ENCODE measurements at places on chromosomes 16 and 17.

DNA sequence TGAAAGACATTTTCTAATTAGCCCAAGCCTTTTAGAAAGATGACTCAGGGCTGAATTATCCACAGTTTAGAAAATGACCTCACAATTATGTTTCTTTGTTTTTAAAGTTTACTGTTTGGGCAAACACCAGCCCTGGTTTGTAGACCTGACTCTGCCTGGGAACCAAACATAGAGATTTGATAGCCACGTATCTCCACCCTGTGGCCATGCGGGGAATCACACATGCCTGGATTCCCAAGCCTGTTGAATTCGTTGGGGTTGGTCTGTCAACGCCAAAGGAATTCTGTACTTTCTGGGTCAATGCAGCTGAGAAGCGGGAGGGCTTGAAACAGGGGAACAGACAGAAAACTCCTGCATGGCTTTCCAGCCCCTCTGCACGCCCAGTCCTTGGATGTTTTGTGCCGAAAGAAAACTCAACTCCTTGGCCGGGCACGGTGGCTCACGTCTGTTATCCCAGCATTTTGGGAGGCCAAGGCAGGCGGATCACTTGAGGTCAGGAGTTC, 26.9 kb downstream of the CD300A start:
- DNase-seq: no peak

DNA sequence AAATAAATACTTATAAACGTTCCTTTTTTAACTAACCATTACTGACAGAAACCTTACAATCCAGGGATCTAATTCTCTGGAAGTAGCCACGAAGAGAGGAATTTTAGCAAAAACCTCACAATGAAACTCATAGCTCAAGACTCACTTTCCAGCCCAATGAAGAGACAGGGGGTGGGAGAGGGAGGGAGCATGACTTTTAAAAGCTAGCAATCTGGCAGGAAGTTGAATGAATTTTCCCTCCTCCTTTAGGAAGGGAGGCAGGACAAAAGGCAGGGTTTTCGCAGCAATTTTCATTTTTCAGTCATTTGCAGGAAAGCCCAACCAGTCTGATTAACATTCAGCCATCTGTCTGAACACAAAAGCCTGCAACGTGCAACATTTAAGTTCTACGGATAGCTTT, 381.5 kb upstream of the PSMD7 start:
- no peak for DNase-seq

GRCh38 chr16:53103811-53104210, 49.0 kb downstream of the CHD9 start:
- DNase-seq: no peak

DNA sequence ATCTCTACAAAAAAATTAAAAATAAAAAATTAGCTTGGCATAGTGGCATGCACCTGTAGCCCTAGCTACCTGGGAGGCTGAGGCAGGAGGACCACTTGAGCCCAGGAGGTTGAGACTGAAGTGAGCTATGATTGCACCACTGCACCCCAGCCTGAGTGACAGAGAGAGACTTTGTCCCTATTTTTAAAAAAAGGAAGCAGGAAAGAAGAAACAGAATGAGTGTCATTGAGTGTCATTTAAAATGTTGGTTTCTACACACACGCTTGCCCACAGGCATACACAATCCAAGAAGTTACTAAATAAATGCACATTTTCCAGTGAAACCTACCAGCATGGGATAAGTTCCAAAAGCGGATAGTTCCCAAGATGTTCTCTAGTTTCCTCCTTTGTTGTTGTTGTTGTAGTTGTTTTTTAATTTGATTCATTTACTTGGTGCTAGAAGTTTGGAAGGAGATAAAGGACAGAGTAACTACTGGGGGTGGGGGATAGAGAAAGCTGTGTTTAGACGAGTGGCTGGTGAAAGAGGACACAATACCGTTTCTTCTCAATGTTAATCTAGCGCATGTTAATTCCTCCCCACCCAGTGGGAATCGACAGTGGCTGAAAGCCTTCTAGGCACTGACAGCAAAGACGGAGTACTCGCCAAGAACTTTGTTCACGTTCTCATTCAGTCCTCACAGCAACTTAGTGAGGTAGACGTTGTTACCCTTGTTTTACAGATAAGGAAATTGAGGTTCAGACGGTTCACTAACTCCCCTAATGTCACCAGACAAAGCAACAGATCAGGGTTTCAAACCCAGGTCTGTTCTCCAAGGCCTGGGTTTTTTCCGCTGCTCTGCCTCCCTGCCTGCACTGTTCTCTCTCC, 17.3 kb downstream of the MRPS23 start:
- no peak for DNase-seq

- DNase-seq: no peak
These were observed 3.0 kb downstream of the UBALD2 start for GRCh38 chr17:76268015-76268749.

GRCh38 chr17:16301963-16302855, 51.1 kb downstream of the CENPV start:
- no peak for DNase-seq

GRCh38 chr17:44793885-44794842, 35.4 kb downstream of the ADAM11 start:
- DNase-seq: no peak

DNA sequence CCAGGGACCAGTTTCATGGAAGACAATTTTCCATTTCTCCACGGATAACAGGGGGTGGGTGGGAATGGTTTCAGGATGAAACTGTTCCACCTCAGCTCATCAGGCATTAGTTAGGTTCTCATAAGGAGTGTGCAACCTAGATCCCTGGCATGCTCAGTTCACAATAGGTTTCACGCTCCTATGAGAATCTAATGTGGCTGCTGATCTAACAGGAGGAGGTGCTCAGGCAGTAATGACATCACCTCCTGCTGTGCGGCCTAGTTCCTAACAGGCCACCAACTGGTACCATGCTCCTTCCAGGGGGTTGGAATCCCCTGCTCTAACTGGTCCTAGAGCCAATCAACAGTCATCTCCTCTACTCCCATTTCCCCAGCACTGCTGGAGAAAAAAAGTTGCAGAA, 19.9 kb downstream of the TEX14 start:
- no peak for DNase-seq

DNA sequence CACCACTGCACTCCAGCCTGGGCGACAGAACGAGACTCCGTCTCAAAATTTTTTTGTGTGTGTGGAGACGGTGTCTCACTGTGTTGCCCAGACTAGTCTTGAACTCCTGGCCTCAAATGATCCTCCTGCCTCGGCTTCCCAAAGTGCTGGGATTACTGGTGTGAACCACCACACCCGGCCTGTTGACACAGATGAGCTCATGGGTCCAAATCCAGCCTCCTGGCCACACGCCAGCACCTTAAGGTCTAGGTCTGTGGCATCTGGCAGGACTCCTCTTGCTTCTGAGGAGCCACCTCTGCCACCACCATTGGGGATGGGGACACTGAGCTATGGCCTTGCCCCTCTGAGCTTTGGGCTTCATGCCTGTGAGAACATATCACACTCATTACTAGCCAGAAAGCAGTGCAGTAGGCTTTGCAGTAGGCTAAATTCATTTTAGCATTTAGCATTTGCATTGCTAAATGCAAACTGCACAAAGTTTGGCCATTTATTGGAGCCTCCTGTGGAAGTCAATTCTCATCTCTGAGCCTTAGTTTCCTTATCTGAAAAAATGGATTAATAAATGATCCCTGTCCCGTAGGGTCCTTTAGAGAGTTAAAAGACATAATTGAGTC, 5.5 kb upstream of the CDIPT start:
- DNase-seq: no peak

DNA sequence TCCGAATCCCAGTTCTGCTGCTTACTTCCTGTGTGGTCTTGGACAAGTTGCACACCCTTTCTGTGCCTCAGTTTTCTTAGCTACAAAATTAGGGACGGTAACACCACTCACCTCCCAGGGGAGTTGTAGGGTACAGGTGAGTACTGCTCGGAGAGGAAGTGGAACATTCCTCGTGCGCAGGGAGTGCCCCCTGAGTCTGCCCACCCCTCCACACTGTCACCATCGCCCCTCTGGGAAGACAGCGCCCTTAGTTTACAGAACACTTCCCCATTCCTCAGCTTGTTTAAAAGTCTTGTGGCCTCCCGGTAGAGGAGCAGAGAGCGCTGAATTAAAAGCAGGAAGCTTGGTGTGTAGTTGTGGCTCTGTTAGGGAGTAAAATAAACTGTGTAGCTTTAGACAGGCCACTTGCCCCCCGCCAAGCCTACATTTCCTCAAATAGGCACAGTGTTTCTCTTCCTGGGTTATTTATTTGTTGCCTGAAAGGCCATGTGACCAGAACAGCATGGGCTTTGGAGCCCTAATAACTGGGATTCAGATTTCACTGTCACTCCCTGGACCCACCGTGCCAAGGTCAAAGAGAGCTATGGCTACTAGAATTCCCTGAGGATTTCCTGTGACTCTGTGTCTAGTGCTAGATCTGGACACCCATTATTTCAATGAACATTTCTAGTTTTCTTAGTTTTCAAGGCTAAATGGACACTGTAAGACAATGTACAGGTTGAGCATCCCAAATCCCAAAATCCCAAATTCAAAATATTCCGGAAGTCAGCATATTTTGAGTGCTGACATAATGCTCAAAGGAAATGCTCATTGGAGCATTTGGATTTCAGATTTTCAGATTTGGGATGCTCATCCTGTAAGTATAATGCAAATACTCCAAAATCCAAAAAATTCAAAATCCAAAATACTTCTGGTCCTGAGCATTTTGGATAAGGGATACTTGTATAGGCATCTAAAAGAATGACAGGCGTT, 372.5 kb downstream of the SNX29 start:
- DNase-seq: no peak

GRCh38 chr16:87464691-87465300, 28.0 kb downstream of the ZCCHC14 start:
- DNase-seq: no peak

DNA sequence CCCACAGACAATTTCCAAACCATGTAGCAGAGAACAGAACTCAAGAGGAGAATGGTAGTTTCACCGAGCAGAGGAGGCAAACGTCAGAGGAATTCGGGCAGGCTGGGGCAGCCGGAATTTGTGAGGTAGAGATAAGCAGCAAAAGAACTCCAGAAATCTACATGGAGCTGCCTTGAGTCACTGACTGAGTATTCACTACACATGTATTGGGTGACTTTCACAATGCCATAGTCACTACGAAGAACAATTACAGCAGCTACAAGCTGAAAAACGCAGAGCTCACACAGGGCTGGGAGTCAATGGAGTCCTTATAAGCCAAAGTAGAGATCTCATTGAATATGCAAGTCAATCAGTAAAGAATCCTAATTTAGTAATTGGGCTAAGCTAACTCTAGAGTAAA, 13.4 kb downstream of the CMC2 start:
- DNase-seq: no peak

- DNase-seq: no peak
These were observed 143.7 kb upstream of the MPHOSPH6 start for GRCh38 chr16:82313754-82314153.

- DNase-seq: no peak
These were observed 438.0 kb upstream of the MAF start for GRCh38 chr16:80038566-80038965.

- no peak for DNase-seq
These were observed 14.2 kb downstream of the POLR3K start for GRCh38 chr16:38941-39892.

GRCh38 chr17:82589851-82590180, 58.4 kb downstream of the WDR45B start:
- no peak for DNase-seq

GRCh38 chr17:82283208-82283749, 9.8 kb upstream of the CSNK1D start:
- DNase-seq: no peak

GRCh38 chr17:44236444-44236991, 17.0 kb upstream of the UBTF start:
- no peak for DNase-seq

DNA sequence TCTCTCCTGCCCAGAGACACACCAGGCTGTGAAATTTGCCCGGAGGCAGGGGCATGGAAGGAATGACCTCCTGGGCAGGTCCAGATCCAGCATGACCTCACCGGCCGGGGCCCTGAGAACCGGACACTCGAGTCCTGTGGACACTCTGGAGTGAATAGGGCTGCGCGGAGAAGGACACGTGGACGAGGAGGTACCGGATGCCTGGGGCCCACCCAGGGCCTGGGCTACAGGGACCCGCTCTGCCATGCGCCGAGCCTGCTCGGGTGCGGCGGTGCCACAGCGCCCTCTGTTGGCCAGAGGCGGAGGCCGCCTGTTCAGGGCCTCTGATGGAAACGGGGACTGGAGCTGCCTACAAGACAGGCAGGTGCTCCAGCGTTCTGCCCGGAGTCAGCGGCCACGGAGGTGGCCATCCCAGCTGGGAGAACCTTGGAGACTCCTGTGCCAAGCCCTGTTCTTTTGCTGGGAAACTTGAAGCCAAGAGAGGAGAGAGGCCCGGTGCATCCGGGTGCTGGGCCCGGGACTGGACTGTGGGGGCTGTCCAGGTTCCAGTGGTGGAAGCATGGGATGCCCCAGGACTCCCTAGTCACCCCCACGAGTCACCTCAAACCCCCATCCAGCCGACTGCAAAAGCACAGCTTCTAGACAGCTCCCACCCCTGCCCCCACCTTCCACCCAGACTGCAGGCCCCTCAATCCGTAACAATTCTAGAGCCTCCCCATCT, 19.3 kb upstream of the NXPH3 start:
- DNase-seq: peak; percentile 55

DNA sequence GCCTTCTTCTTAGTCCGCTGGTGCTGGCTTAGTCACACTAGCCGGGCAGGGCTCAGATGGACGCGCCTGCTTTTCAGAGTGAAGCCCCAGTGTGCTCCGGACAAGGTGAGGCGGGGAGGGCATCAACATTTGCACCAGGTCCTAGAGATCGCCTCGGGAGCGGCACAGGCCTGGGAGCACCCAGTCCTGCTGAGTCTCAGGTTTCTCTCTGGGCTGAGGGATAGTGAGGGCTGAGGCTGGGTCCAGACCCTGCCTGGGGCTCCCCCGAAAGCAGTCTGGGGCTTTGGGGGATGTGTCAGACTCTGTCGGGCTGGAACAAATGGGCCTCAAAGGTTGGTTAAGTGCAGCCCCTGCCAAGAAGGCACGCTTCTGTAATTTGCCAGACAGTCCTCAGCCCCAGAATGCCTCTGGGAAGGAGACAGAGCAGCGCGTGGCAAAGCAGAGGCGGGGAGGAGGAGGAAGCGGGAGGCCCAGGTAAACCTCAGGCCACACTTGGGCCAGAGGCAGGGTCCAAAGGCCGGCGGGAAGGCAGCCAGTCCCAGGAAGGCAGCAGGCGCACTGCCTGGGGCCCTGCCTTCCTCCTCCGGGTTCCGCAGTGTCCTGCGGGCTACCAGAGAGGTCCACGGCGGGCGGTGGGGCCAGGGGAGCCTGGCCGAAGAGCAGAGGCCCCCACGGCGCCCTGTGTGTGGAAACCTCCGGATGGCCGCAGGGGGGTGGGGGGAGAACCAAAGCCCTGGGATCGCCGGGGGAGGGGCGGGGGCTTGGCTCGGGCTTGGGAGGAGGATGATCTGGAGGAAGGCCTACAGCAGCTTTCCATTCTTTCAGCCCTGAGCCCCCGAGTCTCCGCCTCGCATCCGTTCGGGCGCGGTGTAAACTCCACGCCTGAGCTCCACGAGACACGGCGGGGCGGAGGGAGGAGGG, 39.5 kb upstream of the ATP2A3 start:
- DNase-seq: no peak

GRCh38 chr17:3009411-3009920, 53.9 kb downstream of the OR1D5 start:
- no peak for DNase-seq

GRCh38 chr17:29019475-29020181, 13.8 kb upstream of the SEZ6 start:
- DNase-seq: no peak

All from DMS 273 treated with DMSO at 0.1 percent for 48 hours (cell line).